Esophagus muscularis mucosa (tissue), 4 donors: ENCODE measurements at places on chromosomes 1 and 21. TPM values are rescaled to one million over a fixed set of nuclear protein-coding genes. Genes with fewer than 3 reads are reported as not detected.
A peak's percentile ranks its signal among the peaks of the same experiment; 100 is the strongest.

DNA sequence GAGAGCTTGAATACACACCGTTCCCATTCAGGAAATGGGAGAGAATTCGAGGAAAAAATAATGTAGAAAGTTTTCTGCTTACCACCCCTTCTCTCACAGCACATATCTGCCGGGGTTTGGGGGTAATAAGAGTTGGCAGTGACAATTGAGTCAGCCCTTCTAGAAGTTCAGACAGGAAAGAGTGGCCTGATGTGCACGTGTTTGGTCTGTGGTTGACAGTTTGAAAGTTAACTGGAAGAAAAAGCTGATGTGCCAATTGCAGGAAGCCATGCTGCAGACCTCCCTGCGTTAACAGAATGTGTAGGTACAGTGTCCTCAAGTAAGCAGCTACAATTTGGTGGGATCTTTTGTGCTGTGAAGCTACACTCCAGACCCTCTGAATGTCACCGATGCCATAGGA lies 50.9 kb downstream of the DHX9 start:
- H3K4me3 ChIP-seq: no peak overlapping the region
- peaks cover 26% of the 10 kb centered on the region for H3K36me3 ChIP-seq
- H3K4me1 ChIP-seq: peaks cover 14% of the 10 kb centered on the region
- no peaks in the 10 kb centered on the region for H3K27me3 ChIP-seq
- no peak overlapping the region for H3K27ac ChIP-seq
- no peak for DNase-seq

- no peaks in the 10 kb centered on the region for H3K27me3 ChIP-seq
- H3K27ac ChIP-seq: peak overlapping the region; percentile 66
- H3K4me3 ChIP-seq: no peak overlapping the region
- no peak for DNase-seq
- peaks cover 99% of the 10 kb centered on the region for H3K4me1 ChIP-seq
Observed at GRCh38 chr1:158003406-158003800, 10.0 kb downstream of the KIRREL1 start.

DNA sequence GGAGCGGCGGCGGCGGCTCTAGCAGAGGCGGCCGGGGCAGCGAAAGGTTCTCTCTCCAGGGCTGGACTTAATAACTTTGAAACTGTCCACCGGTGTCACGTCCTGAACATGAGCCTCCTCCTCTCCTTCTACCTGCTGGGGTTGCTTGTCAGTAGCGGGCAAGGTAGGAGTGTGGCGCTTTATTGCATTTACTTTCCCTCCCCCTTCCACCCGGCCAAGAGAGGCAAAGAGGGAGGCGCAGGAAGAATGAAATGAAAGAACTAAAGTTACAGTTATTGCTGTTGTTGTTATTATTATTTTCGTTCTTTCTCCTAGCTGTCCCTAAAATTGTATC lies 214 bp downstream of the NCAM2 start:
- H3K36me3 ChIP-seq: no peaks in the 10 kb centered on the region
- peak overlapping the region; percentile 75 for H3K4me3 ChIP-seq
- H3K27ac ChIP-seq: peak overlapping the region; percentile 36
- peaks cover 28% of the 10 kb centered on the region for H3K4me1 ChIP-seq
- DNase-seq: no peak
- no peaks in the 10 kb centered on the region for H3K27me3 ChIP-seq

DNA sequence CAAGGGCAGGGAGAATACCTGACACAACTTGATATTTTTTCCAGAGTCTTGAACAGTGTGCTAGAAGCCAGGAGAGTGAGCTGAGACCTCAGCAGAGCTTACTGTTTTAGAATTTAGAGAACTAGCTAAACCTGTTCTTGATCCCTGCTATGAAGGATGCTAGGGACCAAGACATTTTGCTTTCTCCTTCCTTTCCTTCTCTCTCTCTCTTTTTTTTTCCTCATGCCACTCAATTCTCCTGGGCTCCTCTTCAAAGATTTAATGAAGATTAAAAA lies 99.0 kb downstream of the NGF start:
- H3K4me1 ChIP-seq: no peaks in the 10 kb centered on the region
- H3K36me3 ChIP-seq: no peaks in the 10 kb centered on the region
- H3K27ac ChIP-seq: no peak overlapping the region
- no peaks in the 10 kb centered on the region for H3K27me3 ChIP-seq
- no peak for DNase-seq

GRCh38 chr1:20166051-20166450 lies 19.8 kb upstream of the UBXN10 start:
- H3K27me3 ChIP-seq: no peaks in the 10 kb centered on the region
- H3K27ac ChIP-seq: no peak overlapping the region
- DNase-seq: no peak
- H3K4me3 ChIP-seq: no peak overlapping the region
- H3K36me3 ChIP-seq: no peaks in the 10 kb centered on the region

DNA sequence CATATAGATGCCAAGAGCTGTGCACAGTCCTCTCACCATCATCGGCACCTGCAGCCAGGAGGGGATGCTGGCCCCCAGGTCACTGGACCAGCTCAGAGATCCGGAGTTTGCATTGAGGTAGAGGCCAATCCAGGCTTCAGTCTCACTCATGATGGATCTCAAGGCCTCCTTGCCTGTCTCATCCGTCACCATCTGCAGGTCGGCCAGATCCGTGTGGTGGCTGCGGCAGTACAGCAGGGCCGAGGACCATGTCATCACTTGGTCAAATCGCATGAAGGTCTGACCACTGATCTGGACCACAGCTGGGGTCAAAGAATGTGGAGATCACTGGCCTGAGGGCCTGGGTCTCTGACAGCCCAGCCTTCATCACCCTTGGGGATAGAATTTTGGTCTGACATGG lies 6.6 kb downstream of the CLEC20A start:
- no peak overlapping the region for H3K27ac ChIP-seq
- no peak for DNase-seq
- no peaks in the 10 kb centered on the region for H3K36me3 ChIP-seq
- H3K4me1 ChIP-seq: peaks cover 5% of the 10 kb centered on the region
- H3K4me3 ChIP-seq: no peak overlapping the region

The PIGK gene
- total RNA-seq: 18.3 TPM

The OPRD1 gene
- under 0.01 TPM for total RNA-seq

The WNT2B gene
- 6.3 TPM for total RNA-seq

The LENEP gene
- total RNA-seq: not detected

The BMP8B gene
- 1.5 TPM for total RNA-seq

The EPHA8 gene
- not detected for total RNA-seq

The LAMC1 gene
- 406 TPM for total RNA-seq
